MCF 10A (cell line): ENCODE measurements at places on chromosomes 11 and 22. TPM values are rescaled to one million over a fixed set of nuclear protein-coding genes. Genes with fewer than 3 reads are reported as not detected.
A peak's percentile ranks its signal among the peaks of the same experiment; 100 is the strongest.

The DCDC1 gene
- total RNA-seq = 0.19 TPM in 1 of 2 replicates, not detected in the other

The IGLL5 gene
- not detected in 2 replicates for total RNA-seq

The CDK2AP2 gene
- 93.7 and 136 TPM in 2 replicates for total RNA-seq

DNA sequence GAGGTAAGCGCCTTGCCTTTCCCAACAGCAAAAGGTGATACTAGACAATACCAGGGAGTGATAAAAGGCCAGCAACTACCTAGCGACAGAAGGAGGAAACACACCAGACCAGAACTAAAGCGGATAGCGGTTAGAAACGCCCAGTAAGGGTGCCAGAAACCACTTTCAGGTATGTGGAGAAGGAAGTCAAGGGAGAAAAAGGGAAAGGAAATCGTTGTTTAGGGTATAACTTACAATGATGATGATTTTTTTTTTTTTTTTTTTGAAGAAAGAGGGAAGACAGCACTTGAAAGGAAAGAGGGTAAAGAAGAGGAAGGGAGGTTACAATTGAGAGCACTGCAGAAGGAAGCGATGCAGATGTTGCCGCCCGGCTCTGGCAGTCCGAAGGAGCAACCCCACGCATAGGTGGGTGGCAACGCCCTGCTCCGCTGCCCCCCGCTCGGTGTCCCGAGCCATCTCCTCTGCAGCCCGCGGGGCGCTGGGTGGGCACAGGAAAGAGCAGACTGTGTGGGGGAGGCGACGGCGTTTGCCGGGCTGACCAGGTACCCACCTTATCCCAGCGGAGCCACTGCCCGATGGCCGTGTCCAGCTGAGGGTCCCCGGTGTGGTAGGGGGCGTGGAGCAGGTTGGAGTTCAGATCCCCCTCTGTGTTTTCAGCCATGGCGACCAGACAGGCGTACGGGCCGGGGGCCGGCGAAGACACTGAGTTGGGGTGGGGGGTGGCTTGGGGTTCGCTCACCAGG lies 561 bp downstream of the PGM2L1 start:
- peak; percentile 55 for DNase-seq

DNA sequence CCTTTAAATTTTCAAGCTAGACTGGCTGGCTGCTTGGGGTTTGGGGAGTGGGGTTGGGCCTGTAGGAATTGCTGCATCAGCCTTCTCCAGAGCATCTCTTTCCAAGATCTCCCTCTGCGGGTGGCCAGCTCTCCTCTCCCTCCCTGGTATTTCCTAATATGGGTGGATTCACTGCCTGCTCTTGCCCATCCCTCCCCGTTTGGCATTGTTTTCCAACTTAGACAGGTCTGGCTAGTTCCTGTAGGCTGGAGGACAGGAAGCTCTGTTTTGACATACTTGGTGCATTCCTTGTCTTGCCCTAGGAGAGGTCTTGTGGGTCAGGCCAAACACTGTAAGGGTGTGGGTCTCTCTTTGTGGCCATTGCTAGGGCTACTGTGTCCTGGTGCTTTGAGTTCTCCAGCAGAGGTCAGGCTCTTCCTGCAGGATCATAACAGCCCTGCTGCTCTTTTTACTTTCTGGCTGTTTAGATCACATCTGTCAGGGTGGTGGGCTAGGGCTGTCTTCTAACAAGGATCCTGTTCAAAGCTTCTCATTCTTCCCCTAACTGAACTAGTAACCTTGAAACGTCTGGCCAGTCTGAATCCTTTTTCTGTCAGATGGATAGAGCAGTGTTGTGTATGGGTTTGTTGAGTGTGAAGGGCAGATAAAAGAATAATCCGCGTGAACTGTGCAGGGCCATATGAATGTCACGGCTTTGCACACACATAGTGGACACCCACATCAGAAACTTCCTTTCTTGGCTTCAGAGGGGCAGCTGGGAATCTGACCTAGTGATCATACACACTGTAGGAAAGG lies 18.3 kb upstream of the MICALL1 start:
- peak; percentile 94 for DNase-seq

DNA sequence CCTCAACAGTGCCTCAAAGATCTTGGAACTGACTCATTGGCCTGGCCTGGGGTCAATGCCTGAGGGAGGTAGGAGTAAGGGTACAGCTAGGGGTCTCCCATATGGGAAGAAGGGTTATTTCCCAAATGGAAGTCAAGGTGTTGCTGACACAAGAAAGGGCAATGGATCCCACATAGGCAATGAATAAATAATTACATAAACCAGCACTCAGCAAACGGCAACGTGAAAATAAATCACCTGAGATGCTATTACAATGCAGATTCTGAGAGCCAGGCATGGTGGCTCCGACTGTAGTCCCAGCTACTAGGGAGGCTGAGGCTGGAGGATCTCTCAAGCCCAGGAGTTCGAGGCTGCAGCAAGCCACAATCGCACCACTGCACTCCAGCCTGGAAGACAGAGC lies 36.5 kb upstream of the SLC35C1 start:
- DNase-seq = no peak

- DNase-seq = peak; percentile 25
These were observed 16.6 kb downstream of the CAPRIN1 start for GRCh38 chr11:34068111-34068510.

DNA sequence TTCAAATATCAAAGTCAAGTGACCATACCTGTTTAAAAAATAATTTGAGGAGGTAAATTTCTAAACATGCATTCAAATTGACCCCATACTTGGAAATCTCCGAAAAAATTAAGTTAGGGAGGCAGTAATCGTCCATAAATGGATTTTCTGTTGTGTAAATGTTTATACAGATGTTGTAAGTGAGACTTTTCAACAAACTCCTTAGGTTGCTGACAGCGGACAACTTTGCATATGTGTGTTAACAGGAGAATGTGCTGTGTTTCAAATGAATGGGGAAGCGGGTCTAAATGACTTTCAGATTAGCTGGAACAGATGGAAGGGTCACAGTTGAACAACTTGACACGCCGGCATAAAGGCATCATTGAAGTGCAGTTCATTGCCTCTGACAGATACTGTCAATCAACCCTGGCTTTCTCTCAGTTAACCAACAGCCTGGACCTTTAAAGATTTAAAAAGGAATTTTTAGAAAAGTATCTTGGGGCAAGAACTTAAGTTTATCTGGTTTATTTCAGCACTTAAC lies 98.2 kb upstream of the DBX1 start:
- DNase-seq = no peak

- no peak for DNase-seq
These were observed 147.1 kb downstream of the CHST1 start for GRCh38 chr11:45518141-45518832.

DNA sequence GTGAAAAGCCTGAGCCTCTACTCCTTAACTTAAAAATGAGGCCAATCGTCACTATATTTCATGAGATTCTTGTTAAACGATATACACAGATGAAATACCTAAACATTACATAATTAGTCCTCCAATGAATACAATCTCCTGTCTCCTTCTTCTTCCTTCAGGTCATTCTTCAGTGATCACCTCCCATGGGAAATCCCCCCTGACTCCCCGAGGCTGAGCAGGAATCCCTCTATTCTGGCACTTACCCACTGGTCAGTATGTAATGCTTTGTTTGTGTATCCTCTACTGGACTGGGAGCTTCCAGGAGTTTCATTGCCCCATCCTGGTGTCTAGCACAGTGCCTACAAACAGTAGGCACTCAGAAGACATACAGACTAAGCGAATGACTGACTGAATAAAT lies 52.3 kb downstream of the RAB38 start:
- DNase-seq = no peak
